ENCODE measurements at places on chromosomes 12 and 14. TPM values are rescaled to one million over a fixed set of nuclear protein-coding genes. Genes with fewer than 3 reads are reported as not detected.

The NDRG2 gene
- total RNA-seq, result 191 TPM

- peaks cover 6% of the 10 kb centered on the region for H3K27me3 ChIP-seq
- no peak overlapping the region for H3K27ac ChIP-seq
- no peak overlapping the region for H3K4me3 ChIP-seq
Measured at GRCh38 chr14:101083564-101084435, 180.3 kb upstream of the RTL1 start.

- no peak overlapping the region for H3K4me3 ChIP-seq
- H3K4me1 ChIP-seq, result no peaks in the 10 kb centered on the region
- no peaks in the 10 kb centered on the region for H3K36me3 ChIP-seq
- no peaks in the 10 kb centered on the region for H3K27me3 ChIP-seq
- no peak for DNase-seq
- H3K27ac ChIP-seq, result no peak overlapping the region
Measured at GRCh38 chr14:72462056-72462455, 431.8 kb downstream of the DPF3 start.

- H3K27ac ChIP-seq, result peak overlapping the region; percentile 31
- DNase-seq, result no peak
- no peaks in the 10 kb centered on the region for H3K4me1 ChIP-seq
- no peaks in the 10 kb centered on the region for H3K36me3 ChIP-seq
- no peaks in the 10 kb centered on the region for H3K27me3 ChIP-seq
Measured at GRCh38 chr12:121872546-121873215, 14.0 kb upstream of the HPD start.

The PROX2 gene
- not detected for total RNA-seq

The GALNT16 gene
- total RNA-seq, result 1.2 TPM

DNA sequence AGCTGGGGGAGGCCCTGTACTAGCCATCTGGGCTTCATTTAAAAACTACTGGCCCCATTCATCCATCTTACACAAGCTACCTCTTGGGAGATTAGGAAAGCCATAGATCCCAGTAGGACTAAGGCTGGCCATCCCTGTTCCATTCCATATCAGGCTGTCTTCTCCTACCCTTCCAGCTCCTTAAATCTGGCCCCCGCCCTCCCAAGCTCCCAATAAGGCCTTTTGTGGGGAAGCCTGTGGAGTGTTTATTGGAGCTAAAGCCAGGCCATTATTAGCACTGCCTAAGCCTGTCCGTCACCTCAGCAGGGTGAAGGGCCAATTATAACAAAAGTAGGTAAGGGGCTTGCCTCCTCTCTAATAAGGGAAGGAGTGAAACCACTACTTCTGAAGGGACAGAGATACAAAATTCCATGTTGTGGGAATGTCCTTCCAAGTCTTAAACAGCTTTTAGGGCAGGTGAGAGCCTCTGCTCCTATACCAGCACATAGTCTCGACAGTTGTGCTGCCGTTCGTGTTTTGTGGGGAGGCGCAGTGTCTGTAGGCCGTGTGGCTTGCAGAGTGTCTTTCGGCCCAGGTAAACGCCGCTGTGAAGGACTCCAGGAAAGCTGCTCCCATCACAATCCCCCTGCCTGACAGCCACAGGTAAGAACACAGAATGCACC is 3.7 kb downstream of the MYL6 start:
- H3K27ac ChIP-seq, result no peak overlapping the region
- H3K4me1 ChIP-seq, result peaks cover 34% of the 10 kb centered on the region
- no peaks in the 10 kb centered on the region for H3K27me3 ChIP-seq
- peaks cover 45% of the 10 kb centered on the region for H3K36me3 ChIP-seq
- H3K4me3 ChIP-seq, result no peak overlapping the region

DNA sequence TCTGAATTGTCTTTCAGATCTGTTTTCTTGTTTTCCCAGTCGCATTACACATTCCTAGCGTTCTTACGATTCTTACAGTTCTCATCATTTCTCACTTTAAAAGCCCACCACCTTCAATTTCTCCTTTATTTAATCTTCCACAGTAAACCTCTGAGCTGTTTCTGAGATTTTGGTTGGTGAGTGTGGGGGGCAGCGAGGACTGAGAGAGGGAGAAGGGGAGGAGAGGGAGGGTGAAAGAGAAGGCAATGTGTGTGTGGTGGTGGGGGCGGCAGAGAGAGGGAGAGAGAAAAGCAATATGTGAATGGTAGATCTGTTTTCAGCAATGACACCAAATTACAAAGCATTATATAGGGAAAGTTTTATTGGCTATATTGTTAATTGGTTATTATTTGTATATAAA is 282.6 kb downstream of the SOX5 start:
- H3K4me3 ChIP-seq, result no peak overlapping the region
- H3K36me3 ChIP-seq, result no peaks in the 10 kb centered on the region
- H3K27me3 ChIP-seq, result no peaks in the 10 kb centered on the region
- DNase-seq, result no peak
- no peaks in the 10 kb centered on the region for H3K4me1 ChIP-seq

The OR4E2 gene
- total RNA-seq, result not detected

The SYT1 gene
- 0.84 TPM for total RNA-seq

GRCh38 chr12:93886533-93887511 is 209.6 kb downstream of the CRADD start:
- no peak overlapping the region for H3K4me3 ChIP-seq
- no peak for DNase-seq
- no peaks in the 10 kb centered on the region for H3K27me3 ChIP-seq
- H3K4me1 ChIP-seq, result no peaks in the 10 kb centered on the region

The HOXC6 gene
- total RNA-seq, result not detected

DNA sequence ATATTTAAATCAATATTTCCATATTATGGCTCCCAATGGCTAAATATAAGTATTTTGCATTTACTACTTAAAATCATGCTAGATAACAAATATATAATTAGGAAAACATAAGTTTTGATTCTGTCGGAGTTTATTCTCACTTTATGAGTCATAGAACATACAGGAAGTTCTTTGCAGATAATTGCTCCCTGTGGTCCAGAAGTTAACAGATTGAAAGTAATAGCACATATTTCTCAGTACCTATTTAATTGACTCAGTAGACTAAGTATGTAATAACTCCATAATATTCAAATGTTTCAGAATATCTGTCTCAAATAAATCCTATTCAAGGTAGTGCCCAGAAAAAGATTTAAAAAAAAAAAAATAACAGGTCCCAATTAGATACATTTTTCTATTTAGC is 806.0 kb upstream of the ATXN7L3B start:
- H3K36me3 ChIP-seq, result no peaks in the 10 kb centered on the region
- H3K27ac ChIP-seq, result no peak overlapping the region
- no peaks in the 10 kb centered on the region for H3K27me3 ChIP-seq
- DNase-seq, result no peak

DNA sequence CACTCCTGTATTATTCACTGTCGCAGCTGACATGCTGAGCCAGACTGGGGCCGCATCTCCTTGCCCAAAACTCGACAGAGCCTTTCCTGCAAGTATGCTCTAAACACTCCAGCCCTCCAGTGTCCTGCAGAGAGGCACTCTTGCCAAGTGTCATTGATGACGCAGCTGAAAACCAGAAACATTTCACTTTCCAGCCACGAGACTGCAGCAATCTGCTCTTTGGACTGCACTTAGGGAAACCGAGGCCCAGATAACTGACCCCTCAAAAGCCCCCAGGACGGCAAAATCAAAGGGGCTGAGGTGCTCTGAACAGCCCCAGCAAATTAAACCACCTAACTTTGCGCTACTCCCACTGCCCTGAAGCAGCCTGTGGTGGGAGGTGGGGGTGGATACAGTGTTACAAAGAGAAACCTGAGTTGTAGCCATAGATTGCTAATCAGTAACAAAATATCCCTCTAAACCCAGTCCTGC is 2.6 kb downstream of the CCDC85C start:
- H3K27me3 ChIP-seq, result no peaks in the 10 kb centered on the region
- peak; percentile 42 for DNase-seq
- peak overlapping the region; percentile 98 for H3K27ac ChIP-seq
- H3K36me3 ChIP-seq, result no peaks in the 10 kb centered on the region
- peaks cover 70% of the 10 kb centered on the region for H3K4me1 ChIP-seq
- peak overlapping the region; percentile 1 for H3K4me3 ChIP-seq

DNA sequence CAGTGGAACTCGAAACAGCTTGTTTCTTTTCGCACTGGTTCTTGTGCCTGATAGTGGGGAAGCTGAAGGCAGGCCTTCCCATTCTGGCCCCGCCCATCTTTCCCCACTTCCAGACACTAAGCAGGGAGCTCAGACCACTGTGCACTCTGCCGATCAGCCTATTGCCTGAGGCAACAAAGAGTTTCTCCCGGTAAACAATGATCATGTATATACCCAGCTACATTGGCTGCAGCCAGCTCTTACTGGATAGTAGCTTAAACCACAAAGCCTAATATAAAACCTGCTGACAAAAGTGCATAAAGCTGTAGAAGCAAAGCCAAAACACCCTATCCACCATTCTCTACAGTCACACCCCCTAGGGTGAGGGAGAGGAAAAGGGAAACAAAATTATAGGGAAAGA is 24.7 kb upstream of the GLIPR1 start:
- no peak overlapping the region for H3K27ac ChIP-seq
- no peak overlapping the region for H3K4me3 ChIP-seq
- no peaks in the 10 kb centered on the region for H3K27me3 ChIP-seq

GRCh38 chr14:30708157-30708556 is 86.0 kb downstream of the SCFD1 start:
- no peaks in the 10 kb centered on the region for H3K4me1 ChIP-seq
- peaks cover 2% of the 10 kb centered on the region for H3K36me3 ChIP-seq
- H3K27ac ChIP-seq, result no peak overlapping the region
- no peaks in the 10 kb centered on the region for H3K27me3 ChIP-seq
- DNase-seq, result no peak

DNA sequence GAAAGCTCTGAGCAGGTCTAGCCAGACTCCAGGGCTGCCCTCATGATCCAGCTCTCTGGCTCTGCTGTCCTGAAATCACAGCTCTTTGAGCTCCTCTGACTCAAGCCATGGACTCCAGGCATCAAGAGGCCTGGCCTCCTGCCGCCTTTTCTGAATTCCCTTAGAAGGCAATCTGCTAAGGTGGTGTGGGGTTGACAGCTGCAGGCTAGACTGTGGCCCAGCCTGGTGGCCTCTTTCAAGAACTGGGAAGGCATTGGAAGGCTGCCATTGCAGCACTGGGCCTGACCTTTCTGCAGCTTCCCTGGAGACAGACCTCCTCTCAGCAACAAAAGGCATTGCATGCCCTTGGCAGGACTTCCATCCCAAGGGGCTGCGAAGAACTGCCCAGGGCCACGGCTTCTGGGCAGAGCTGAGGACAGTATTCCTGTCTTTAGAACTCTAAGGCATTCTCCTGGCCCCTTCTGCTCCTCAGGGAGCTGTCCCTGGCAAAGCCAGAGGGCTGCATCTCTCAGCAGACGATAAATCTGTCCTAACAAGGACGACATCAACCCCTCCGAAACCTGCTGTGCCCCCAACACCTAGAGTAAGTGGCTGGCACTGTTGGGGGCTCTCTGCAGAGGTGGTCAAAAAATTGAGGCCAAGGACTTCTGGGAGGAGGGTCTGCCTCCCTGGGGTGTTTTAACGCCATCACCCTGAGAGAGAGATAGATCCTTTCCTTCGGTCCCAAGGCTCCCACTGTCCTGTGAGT is 115.6 kb downstream of the RBM19 start:
- H3K27me3 ChIP-seq, result no peaks in the 10 kb centered on the region
- no peak overlapping the region for H3K27ac ChIP-seq

The CLEC1B gene
- 29.8 TPM for total RNA-seq

The CPNE6 gene
- not detected for total RNA-seq

- no peak for DNase-seq
- H3K27ac ChIP-seq, result no peak overlapping the region
- no peaks in the 10 kb centered on the region for H3K4me1 ChIP-seq
- H3K4me3 ChIP-seq, result no peak overlapping the region
- no peaks in the 10 kb centered on the region for H3K27me3 ChIP-seq
- no peaks in the 10 kb centered on the region for H3K36me3 ChIP-seq
Measured at GRCh38 chr14:74840603-74841030, 35.3 kb downstream of the PROX2 start.

The KCNMB4 gene
- 1.3 TPM for total RNA-seq

- no peaks in the 10 kb centered on the region for H3K36me3 ChIP-seq
- no peak overlapping the region for H3K27ac ChIP-seq
- peaks cover 39% of the 10 kb centered on the region for H3K4me1 ChIP-seq
- H3K27me3 ChIP-seq, result no peaks in the 10 kb centered on the region
Measured at GRCh38 chr12:24533716-24534352, 415.1 kb downstream of the BCAT1 start.

DNA sequence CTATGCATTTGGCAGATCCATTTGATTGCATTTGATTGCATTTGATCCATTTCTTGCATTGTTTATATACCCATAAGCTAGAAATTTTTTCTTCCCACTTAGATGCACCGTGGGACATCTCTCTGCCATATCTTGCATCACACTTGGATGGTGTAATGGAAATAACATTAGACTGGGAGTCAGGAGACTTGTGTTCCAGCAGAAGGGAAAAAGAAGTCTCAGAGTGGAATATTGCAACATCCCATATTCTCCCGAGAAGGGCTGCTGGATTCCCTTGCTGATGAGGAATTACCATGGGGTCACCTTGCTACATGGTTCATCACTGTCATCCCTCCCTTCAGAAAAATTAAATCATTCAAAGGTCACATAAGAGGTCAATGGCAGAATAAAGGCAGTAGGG is 78.1 kb downstream of the KSR2 start:
- no peak for DNase-seq
- H3K4me3 ChIP-seq, result no peak overlapping the region
